ENCODE measurements at places on chromosomes 3 and 15. TPM values are rescaled to one million over a fixed set of nuclear protein-coding genes. Genes with fewer than 3 reads are reported as not detected.
A peak's percentile ranks its signal among the peaks of the same experiment; 100 is the strongest.

CNTN6 gene
- total RNA-seq = 17.2 TPM

LRTM1 gene
- not detected for total RNA-seq

ZMYND10 gene
- total RNA-seq = 0.54 TPM

PRR20G gene
- not detected for total RNA-seq

GRCh38 chr3:36891701-36892160 lies 53.1 kb downstream of the TRANK1 start:
- no peak for DNase-seq
- peaks cover 61% of the 10 kb centered on the region for H3K36me3 ChIP-seq
- peaks cover 3% of the 10 kb centered on the region for H3K4me1 ChIP-seq
- no peak overlapping the region for H3K4me3 ChIP-seq
- H3K27ac ChIP-seq = peak overlapping the region; percentile 81
- no peaks in the 10 kb centered on the region for H3K27me3 ChIP-seq

GRCh38 chr3:79258479-79258878 lies 509.3 kb downstream of the ROBO1 start:
- DNase-seq = no peak
- H3K36me3 ChIP-seq = no peaks in the 10 kb centered on the region
- H3K27me3 ChIP-seq = no peaks in the 10 kb centered on the region
- H3K4me3 ChIP-seq = no peak overlapping the region
- H3K4me1 ChIP-seq = no peaks in the 10 kb centered on the region
- H3K27ac ChIP-seq = no peak overlapping the region

SERPINI2 gene
- total RNA-seq = not detected

GRCh38 chr3:21718161-21718765 lies 32.7 kb downstream of the ZNF385D start:
- no peak for DNase-seq
- H3K27me3 ChIP-seq = no peaks in the 10 kb centered on the region
- H3K36me3 ChIP-seq = no peaks in the 10 kb centered on the region
- H3K4me1 ChIP-seq = no peaks in the 10 kb centered on the region
- no peak overlapping the region for H3K4me3 ChIP-seq

GRCh38 chr3:18655827-18656226 lies 230.7 kb upstream of the SATB1 start:
- H3K4me3 ChIP-seq = no peak overlapping the region
- no peak for DNase-seq
- peaks cover 35% of the 10 kb centered on the region for H3K4me1 ChIP-seq
- no peak overlapping the region for H3K27ac ChIP-seq

GOLGA8T gene
- total RNA-seq = 0.51 TPM

GRCh38 chr15:52362497-52362896 lies 66.9 kb upstream of the MYO5C start:
- no peak overlapping the region for H3K4me3 ChIP-seq
- DNase-seq = no peak
- peaks cover 2% of the 10 kb centered on the region for H3K4me1 ChIP-seq
- peaks cover 17% of the 10 kb centered on the region for H3K36me3 ChIP-seq
- H3K27me3 ChIP-seq = no peaks in the 10 kb centered on the region
- no peak overlapping the region for H3K27ac ChIP-seq

DNA sequence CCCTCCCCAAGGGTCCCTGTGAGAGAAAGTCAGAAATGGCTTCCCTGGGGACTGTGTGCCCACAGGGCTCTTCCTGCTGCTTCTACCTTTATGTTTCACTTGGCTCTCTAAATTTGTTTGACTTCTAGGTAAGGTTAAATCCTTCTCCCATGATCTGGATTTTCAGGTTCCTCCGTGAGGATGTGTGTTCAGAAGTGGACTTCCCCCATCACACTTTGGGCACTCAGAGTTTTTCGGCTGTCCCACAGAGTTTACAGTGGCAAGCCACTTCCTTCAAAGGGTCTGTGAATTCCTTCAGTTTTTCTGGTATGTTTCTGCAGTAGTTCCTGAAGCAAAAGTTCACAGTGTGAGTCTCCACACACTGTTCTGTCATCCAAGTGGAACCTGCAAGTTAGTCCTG lies 30.9 kb upstream of the RARB start:
- H3K27me3 ChIP-seq = no peaks in the 10 kb centered on the region
- DNase-seq = no peak
- no peak overlapping the region for H3K4me3 ChIP-seq
- peaks cover 11% of the 10 kb centered on the region for H3K4me1 ChIP-seq
- peaks cover 20% of the 10 kb centered on the region for H3K36me3 ChIP-seq
- peak overlapping the region; percentile 80 for H3K27ac ChIP-seq

DNA sequence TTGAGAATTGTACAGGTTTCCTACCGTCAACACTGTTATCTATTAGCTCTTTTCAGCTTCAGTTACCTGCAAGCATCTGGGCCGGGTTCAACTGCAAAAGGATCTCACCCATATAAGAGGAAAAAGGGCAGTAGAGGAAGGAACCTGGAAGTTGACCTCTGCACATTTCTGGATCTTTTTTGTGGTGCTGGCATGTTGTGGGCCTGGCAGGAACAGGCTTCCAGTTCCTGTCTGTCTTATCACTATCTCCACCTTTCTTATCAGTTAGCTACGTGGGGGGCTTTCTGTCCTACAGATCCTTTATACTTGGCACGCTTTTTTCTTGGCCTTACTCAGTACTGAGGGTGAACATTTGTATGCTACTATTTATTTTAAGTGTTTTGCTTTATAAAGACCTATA lies 42.2 kb upstream of the TJP1 start:
- no peak for DNase-seq
- no peaks in the 10 kb centered on the region for H3K27me3 ChIP-seq
- H3K4me1 ChIP-seq = peaks cover 46% of the 10 kb centered on the region
- no peak overlapping the region for H3K4me3 ChIP-seq
- H3K36me3 ChIP-seq = no peaks in the 10 kb centered on the region

GRCh38 chr3:170220871-170221270 lies 1.4 kb upstream of the PRKCI start:
- H3K36me3 ChIP-seq = peaks cover 3% of the 10 kb centered on the region
- no peaks in the 10 kb centered on the region for H3K27me3 ChIP-seq
- no peak for DNase-seq
- no peak overlapping the region for H3K4me3 ChIP-seq
- peaks cover 26% of the 10 kb centered on the region for H3K4me1 ChIP-seq
- H3K27ac ChIP-seq = no peak overlapping the region

DNA sequence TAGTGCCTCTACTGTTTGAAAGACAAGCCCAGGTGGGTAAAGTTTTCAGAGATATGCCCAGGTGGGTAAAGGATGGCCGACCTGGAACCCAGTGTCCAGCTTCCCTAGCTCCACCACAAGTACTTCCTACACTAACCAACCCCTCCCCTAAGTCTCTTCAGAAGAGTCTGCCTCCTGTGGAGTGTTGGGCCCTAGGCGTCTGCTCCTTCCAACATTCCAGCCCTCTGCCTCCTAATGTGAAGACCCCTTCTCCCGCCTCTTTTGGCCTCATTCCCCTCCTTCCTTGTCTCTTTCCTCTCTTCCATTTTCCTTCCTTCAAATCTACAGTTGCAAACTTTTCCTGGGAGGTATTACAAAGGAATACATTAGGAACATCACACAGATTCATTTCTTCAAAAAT lies 38.6 kb downstream of the CNTN3 start:
- no peak overlapping the region for H3K27ac ChIP-seq
- DNase-seq = no peak
- H3K4me3 ChIP-seq = no peak overlapping the region
- H3K36me3 ChIP-seq = no peaks in the 10 kb centered on the region
- H3K27me3 ChIP-seq = peaks cover 14% of the 10 kb centered on the region

- H3K36me3 ChIP-seq = peaks cover 16% of the 10 kb centered on the region
- DNase-seq = no peak
- H3K27ac ChIP-seq = no peak overlapping the region
Observed at GRCh38 chr15:94509259-94509658, 277.9 kb downstream of the MCTP2 start.
